ENCODE measurements at places on chromosomes 2 and 18.

- DNase-seq = no peak
Observed at GRCh38 chr2:230244211-230244610, 18.7 kb downstream of the SP140 start.

DNA sequence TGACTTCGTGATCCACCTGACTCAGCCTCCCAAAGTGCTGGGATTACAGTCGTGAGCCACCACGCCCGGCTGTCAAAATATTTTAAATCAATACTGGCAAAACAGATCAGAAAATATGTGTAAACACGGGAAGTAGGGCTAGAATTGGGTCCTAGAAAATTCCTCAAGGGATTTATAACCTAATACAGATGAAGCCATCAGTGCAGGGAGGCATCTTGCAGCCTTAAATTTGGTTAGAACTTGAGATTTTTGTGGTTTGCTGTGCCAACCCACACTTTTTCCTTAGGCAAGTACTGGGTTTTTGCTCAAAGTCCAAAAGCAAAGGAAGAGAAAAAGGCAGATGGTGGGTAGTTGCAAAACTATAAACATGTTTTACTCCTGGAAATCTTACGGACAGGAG, 33.7 kb upstream of the NFE2L2 start:
- no peak for DNase-seq

- no peak for DNase-seq
Observed at GRCh38 chr2:45131587-45131986, 122.3 kb upstream of the SIX2 start.

DNA sequence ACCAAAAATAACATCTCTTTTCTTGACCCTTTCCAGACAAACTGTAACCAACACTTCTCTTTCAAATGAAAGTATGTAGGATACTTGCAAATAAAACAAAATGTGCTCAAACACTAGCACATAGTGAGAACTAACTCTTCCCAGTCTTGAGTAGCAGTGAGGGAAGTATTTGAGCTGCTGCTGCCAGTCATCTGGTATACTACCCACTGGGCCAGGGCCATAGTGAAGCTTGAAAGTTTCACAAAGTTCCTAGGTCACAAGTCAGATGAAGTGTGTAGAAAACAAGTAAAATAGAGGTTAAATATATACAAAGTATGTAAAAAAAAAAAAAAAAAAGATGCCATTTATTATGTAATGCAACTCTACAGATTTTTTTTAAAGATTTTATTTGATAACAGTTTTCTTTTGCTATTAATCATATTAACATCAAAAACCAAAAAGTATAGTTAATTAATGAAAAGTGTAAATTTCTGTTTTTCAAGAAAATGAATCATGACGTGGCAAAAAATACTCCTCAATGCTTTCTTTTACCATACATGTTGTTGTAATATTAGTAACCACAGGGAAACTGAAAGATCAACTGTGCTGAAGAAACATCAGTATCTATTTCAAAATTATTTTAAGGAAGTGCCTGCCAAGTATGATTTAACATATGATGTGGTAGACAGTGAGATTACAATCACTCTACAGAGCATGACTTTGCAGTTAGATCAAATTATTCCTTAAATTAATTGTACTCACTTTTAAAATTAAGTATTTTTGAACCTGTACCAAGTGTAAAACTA, 21.6 kb upstream of the TRIB2 start:
- DNase-seq = no peak

GRCh38 chr2:42723465-42723864, 40.5 kb downstream of the OXER1 start:
- DNase-seq = no peak

All from GM18507 (cell line).